Epithelial cell of proximal tubule (primary cell): ENCODE measurements at places on chromosomes 16 and 17. TPM values are rescaled to one million over a fixed set of nuclear protein-coding genes. Genes with fewer than 3 reads are reported as not detected.

Gene TMEM235
- total RNA-seq: not detected in 2 replicates

Gene RPH3AL
- 15.9 and 40.8 TPM in 2 replicates for total RNA-seq

Gene DLG4
- 2.6 and 7.8 TPM in 2 replicates for total RNA-seq

Gene MPP2
- 2.5 and 14.1 TPM in 2 replicates for total RNA-seq

Gene SLC5A10
- total RNA-seq: not detected in 2 replicates
